Upper lobe of left lung (tissue), 6 donors: ENCODE measurements at places on chromosomes 7 and 10. TPM values are rescaled to one million over a fixed set of nuclear protein-coding genes. Genes with fewer than 3 reads are reported as not detected.

Gene DENND11
- total RNA-seq = 32.5 TPM

Gene COBL
- 54.7 TPM for total RNA-seq

Gene ARHGEF5
- 32.8 TPM for total RNA-seq

Gene CFAP69
- total RNA-seq = 29.3 TPM

Gene DOCK1
- 52.5 TPM for total RNA-seq

Gene SPDYE11
- not detected for total RNA-seq

Gene GNAI1
- 24.5 TPM for total RNA-seq

Gene BCCIP
- 53.8 TPM for total RNA-seq

Gene FZD1
- 6.3 TPM for total RNA-seq

Gene IDI2
- not detected for total RNA-seq

Gene CLDN3
- 57.6 TPM for total RNA-seq

Gene MEST
- total RNA-seq = 52.5 TPM

Gene SORBS1
- 116 TPM for total RNA-seq

Gene UFSP1
- total RNA-seq = not detected

Gene CALML3
- total RNA-seq = not detected

Gene TDRD1
- 0.13 TPM for total RNA-seq

Gene CALN1
- total RNA-seq = not detected

Gene SKIDA1
- under 0.01 TPM for total RNA-seq

Gene ENKUR
- total RNA-seq = 0.44 TPM

Gene ZNF487
- 15.7 TPM for total RNA-seq

Gene DGKI
- 4.5 TPM for total RNA-seq

Gene TYW1B
- total RNA-seq = 3.1 TPM

Gene ADRA2A
- total RNA-seq = 2.9 TPM

Gene TMEM176B
- total RNA-seq = 24.0 TPM

Gene NODAL
- total RNA-seq = not detected

Gene TRIM73
- total RNA-seq = 1.4 TPM

Gene TAC1
- not detected for total RNA-seq

Gene ZNF248
- 10.5 TPM for total RNA-seq

Gene KIAA1217
- 28.2 TPM for total RNA-seq

Gene NUDT13
- total RNA-seq = 3.0 TPM

Gene SEMA3D
- total RNA-seq = 3.5 TPM

Gene LIPA
- total RNA-seq = 28.5 TPM

Gene TPK1
- 11.9 TPM for total RNA-seq

Gene CYP3A5
- total RNA-seq = 12.0 TPM

Gene CNPY1
- total RNA-seq = not detected

Gene PRPS1L1
- total RNA-seq = not detected

Gene VPS26A
- 20.2 TPM for total RNA-seq

Gene NPVF
- not detected for total RNA-seq

Gene ADRB1
- 27.2 TPM for total RNA-seq

Gene NKX2-3
- total RNA-seq = not detected

Gene TMEM140
- 25.2 TPM for total RNA-seq

Gene SPDYE16
- not detected for total RNA-seq

Gene MLXIPL
- total RNA-seq = 12.1 TPM

Gene ZNF138
- total RNA-seq = 3.4 TPM

Gene FXYD4
- total RNA-seq = not detected

Gene NANOS1
- 1.5 TPM for total RNA-seq

Gene ZRANB1
- total RNA-seq = 14.6 TPM

Gene TAS2R4
- 1.4 TPM for total RNA-seq
